CD4-positive, alpha-beta T cell (primary cell): ENCODE measurements at places on chromosomes 6 and 20.

DNA sequence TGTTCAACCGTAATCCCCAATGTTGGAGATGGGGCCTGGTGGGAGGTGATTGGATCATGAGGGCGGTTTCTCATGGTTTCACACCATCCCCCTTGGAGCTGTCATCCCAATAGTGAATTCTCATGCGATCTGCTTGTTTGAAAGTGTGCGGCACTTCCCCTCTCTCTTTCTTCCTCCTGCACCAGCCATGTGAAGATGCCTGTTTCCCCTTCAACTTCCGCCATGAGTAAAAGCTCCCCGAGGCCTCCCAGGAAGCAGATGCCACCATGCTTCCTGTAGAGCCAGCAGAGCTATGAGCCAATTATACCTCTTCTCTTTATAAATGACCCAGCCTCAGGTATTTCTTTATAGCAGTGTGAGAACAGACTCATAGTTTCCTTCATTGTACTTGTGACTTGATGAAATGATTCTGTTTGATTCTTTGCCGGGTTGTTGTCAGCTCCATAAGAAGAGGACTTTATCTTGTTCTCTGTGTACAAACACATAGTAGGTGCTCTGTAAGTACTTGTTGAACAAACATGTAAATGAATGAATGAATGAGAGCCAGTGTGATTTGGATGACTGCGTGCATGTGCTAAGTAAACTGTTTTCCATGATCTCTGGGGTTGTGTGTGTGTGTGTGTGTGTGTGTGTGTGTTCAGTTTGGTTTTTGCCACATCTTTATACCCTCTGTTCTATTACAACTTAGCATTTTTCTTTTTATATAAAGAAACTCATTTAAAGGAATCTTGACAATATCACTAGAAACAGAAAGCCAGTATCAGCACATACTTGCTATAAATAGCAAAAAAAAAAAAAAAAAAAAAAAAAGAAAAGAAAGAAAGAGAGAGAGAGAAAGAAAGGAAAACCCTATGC is 22.5 kb upstream of the PTGIS start:
- peak; percentile 19 for DNase-seq

DNA sequence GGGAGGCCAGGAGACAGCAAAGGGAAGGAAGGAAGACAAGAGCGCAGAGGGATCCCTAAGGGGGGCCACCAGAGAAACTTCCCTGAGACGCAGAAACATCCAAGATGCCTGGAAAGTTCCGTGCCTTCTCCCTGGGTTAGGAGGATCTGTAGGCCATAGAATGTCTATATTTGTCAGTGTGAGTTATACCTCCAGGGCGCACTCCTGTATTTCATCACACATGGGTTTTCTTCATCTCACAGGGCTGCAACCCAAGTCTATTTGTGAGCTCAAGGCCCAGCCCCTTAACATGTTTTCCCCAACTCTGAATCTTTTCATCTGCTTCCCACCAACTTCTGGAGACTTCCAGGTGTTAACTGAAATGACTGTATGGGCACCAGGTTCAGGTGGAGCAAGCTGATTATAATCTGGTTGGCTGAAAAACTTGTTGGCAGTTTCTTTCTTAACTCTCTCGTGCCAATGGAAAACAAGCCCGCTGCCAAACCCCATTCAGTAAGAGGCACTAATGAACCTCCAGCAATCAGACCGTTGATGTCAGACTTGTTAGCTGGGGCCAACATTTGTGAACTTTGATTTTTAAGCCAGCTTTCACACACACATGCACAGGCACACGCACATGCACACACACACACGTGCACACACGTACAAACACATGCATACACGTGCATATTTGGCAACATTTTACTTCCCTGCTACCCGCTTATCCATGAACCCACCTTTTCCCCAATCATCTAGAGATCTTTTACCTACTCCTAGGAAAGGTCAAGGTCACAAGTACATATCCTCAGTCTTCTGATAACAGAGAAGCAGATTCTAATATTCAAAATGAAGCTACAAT is 247.5 kb upstream of the GMDS start:
- no peak for DNase-seq

DNA sequence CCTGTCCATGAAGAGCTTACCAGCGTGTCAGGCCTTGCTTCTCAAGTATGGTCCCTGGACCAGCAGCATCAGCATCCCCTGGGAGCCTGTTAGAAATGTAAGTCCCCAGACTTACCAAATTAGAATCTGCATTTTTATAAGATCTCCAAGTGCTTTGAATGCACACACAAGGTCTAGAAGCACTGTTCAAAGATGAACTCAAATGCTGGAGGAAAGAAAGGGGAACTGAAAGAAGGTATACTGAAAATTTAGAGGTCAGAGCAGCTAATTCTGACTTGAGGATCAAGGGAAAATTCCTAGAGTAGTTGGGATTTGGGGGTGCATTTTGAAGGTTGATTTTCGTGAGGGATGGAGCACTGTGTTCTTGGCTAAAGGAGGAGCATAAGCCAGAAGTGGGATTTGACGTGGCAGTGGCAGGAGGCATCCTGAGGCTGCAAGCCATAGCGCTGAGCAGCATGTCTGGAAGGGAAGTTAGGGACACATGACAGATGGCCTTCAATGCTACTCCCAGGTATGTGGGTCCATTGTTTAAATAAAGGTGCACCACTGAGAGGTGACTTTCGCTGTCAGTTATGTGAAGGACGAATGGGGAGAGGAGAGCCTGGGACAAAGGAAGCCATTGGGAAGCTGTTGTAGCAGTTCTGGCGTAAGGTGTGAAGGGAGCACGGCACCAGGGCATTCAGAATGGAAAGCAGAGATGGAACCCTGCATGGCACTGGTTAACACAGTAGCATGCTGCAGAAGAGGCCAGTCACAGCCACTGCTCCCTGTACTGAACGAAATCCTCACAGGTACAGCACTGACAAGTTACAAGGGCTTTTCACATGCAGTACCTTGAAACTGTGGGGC is 36.2 kb downstream of the ARMC2 start:
- no peak for DNase-seq

DNA sequence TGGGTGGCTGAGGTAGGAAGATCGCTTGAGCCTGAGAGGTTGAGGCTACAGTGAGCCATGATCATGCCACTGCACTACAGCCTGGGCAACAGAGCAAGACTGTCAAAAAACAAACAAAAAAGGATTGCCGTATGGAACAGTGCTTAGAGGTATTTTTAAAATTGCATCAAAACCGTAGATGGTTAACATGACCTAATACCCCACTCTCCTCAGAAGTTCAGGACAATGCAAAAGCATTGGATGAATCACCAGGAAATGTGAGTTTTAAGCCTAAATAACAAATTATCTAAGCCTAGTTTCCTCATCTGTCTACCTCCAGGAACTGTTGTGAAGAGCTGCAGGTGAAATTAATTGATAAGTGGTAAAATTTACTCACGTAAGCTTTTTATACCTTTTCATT is 123.8 kb upstream of the ID4 start:
- no peak for DNase-seq

DNA sequence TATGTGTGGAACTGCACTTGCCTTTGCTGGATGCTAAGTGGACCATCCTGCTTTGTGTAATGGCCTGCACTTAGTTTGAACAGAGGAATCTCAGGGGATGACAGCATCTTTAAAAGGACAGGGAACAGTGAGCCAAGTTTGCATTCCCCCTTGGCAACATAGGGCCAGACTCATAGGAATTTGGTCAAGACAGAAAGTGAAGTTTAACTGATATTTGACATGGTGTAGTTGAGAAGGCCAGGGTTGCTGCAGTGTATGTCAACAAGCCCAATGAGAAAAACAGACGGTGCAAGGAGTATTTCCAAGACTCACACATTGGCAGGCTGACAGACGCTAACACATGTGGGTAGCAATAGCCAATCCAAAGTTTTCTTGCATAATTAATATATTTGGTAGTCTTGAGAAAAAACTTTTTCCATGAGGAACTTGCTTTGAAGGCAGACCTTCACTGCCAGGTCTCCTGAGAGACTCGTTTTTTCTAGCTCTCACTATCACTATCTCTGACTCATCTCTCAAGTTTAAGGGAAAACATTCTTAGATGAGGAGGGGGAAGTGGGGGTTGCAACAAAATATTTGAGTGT is 213.8 kb downstream of the IBTK start:
- no peak for DNase-seq

GRCh38 chr6:116445102-116445501 is 16.1 kb upstream of the CALHM6 start:
- no peak for DNase-seq

GRCh38 chr20:4017051-4017712 is 1.8 kb upstream of the RNF24 start:
- DNase-seq, result no peak

DNA sequence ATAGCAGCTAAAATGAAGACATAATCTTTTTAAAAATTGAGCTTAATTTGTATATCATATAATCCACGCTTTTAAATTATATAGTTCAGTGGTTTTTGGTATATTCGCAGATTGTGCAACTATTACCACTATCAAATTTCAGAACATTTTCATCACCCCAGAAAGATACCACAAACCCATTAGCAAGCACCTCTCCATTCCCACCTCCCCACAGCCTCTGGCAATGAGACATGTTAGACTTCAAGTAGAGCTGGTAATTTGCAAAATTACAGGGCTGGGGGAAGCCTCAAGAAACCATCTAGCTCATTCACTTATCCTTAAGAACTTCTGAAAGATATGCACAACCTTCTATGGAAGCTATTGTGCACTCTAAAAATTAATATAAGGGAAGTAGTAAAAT is 37.2 kb downstream of the TRMT6 start:
- DNase-seq, result no peak

DNA sequence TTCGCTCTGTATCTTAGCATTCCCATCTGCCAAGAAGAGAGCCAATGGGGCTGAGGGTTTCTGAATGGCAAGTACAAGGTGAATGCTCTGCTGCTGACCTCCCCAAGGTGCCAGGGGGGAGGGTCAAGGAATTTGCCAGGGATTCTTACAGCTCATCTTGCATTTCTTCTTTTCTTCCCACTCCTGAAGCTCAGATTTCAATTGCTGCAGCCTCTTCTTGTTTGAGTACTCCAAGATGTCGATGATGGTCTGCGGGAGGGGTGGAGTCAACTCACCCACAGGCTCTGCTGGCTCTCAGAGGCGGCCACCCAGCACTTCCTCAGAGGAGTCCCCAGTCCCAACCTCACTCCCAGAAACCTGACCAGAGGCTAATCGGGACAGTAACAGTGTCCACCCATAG is 12.4 kb downstream of the C20orf96 start:
- DNase-seq, result no peak

GRCh38 chr20:2692036-2692885 is at the start of gene EBF4:
Gene EBF4, plus strand, starts transcription at chr20:2692780. Its CDS starts 866 bp downstream, at chr20:2693646.
- no peak for DNase-seq

- DNase-seq, result no peak
These were observed 294.0 kb downstream of the TBC1D7 start for GRCh38 chr6:13034316-13034715.

GRCh38 chr6:12047792-12048432 is 35.8 kb downstream of the HIVEP1 start:
- DNase-seq, result no peak

GRCh38 chr6:118678866-118679265 is 27.5 kb upstream of the CEP85L start:
- DNase-seq, result no peak

GRCh38 chr6:72288592-72288991 is 333.3 kb upstream of the KCNQ5 start:
- no peak for DNase-seq

- DNase-seq, result no peak
These were observed 122.6 kb upstream of the MLN start for GRCh38 chr6:33926451-33926850.

DNA sequence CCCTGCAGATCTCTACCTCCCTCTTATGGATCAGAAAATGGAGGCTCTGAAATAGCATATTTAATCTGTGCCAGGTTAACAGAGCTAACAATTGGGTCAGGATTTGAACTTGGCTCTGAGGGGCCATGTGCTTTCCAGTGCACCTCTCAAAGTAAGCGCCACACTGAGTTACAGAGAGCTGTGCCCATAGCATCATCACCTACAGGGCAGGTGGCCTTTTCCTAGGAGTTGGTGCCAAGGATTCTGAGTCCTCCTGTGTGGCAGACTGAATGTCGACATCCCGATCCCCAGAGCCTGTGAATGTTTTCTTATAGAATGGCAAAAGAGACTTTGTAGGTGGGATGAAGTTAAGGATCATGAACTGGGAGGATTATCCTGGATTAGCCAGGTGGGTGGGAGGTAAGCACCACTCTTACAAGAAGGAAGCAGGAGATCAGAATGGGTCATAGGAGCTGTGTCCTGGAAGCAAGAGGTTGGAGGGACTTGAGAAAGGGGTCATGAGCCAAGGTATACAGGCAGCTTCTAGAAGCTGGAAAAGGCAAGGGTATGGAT is 68.0 kb upstream of the TBC1D7 start:
- DNase-seq, result no peak

- DNase-seq, result no peak
These were observed 39.3 kb upstream of the DSN1 start for GRCh38 chr20:36812594-36813463.

DNA sequence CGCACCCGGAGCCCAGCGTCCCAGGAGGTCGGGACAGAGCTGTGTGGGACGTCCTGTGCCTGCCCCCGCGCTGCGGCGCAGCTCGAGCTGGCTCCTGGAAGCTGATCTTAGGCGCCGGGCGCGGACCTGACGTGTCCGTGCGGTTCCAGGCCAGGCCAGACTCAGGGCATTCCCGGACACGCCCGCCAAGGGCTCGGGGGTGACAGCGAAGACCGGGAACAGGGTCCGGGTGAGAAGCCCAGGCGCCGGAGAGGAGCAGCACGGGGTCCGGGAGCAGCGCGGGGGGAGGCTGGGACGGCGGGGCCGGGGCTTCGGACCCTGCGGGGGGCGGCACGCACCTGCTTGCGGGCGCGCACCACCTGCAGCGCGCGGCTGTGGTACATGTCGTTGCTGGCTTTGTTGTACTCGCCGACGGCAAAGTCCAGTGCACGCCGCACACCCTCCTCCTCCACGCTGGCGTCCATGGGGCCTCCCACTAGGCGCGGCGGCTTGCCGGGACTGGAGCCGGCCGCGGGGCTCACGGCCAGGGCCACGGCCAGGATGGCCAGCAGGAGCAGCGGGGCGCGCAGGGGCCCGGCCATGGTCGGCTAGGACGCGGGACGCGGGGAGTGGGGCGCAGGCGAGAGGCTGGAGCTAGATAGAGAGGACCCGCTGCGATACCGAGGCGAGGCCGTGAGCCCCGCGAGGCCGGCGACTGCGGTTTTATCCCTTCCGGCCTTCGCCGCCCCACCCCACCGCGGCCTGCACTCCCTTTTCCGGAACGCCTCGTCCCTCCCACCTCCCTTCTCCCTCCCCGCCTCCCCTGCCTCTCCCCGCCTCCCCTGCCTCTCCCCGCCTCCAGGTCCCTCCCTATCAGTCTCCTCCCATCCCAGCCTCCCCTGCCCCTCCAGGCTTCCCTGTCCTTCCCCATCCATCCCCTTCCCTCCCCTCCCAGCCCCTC is at the start of gene CST3:
Gene CST3 (minus strand): TSS at position 674 of the 940 bp plus-strand sequence. CDS start 93 bp downstream, at position 581.
- DNase-seq, result no peak
